ENCODE measurements at places on chromosomes 3 and 15.

GRCh38 chr3:124149771-124150170 lies 157.8 kb upstream of the ROPN1 start:
- no peak for DNase-seq

- no peak for DNase-seq
Observed at GRCh38 chr3:46102780-46103130, 75.5 kb upstream of the XCR1 start.

GRCh38 chr15:68498076-68498475 lies 66.1 kb upstream of the ITGA11 start:
- DNase-seq, result no peak

DNA sequence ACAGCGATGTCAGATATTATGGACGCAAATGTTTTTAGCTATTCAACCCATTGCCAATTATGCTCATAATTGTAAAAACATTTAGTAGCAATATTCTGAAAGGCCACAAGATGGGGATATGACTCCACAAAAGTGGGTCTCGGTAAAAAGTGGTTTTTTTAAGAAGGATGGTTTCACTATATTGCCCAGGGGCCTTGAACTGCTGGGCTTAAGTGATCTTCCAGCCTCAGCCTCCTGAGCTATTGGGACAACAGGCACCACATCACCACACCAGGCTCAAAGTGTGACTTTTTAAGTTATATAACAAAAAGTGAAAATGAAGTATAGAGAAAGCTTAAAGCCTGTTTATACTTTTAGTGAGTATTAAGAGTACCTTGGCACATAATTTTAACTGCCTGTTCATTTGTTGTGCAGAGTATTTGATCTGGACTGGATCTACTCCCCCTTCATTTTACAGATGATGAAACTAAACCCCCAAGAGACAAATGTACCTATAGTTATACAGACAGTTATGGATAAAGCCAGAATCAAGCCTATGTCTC lies 9.4 kb downstream of the NAA50 start:
- no peak for DNase-seq

GRCh38 chr3:6132684-6133432 lies 728.1 kb upstream of the GRM7 start:
- no peak for DNase-seq

DNA sequence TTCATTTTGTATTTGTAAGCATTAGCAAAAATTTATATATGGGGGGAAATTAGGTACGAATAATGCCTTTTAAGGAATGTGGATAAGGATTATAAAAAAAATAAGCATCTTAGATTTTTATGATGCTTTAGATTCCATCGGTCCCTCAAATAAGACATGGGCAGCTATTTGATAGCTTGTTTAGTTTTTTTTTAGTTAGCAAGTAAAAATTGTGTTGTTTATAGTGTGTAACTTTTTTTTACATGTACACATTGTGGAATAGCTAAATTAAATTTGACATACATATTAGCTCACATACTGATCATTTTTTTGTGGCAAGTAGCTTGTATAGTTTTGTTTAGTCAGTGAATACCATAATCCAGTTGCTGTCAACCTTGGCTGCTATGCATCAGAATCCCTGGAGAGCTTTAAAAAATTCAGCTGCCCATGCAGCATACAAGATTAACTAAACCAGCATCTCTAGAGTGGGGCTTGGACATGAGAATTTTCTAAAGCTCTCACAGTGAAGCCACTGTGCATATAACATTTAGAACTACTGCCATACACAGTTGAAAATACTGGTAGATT lies 53.9 kb downstream of the TMOD3 start:
- no peak for DNase-seq

GRCh38 chr15:49145651-49146609 lies 9.5 kb downstream of the COPS2 start:
- no peak for DNase-seq

- DNase-seq, result no peak
Observed at GRCh38 chr3:105387122-105387751, 20.5 kb downstream of the ALCAM start.

GRCh38 chr15:69068157-69068556 lies 53.7 kb downstream of the NOX5 start:
- no peak for DNase-seq

GRCh38 chr3:150090006-150090405 lies 119.3 kb upstream of the PFN2 start:
- DNase-seq, result no peak

DNA sequence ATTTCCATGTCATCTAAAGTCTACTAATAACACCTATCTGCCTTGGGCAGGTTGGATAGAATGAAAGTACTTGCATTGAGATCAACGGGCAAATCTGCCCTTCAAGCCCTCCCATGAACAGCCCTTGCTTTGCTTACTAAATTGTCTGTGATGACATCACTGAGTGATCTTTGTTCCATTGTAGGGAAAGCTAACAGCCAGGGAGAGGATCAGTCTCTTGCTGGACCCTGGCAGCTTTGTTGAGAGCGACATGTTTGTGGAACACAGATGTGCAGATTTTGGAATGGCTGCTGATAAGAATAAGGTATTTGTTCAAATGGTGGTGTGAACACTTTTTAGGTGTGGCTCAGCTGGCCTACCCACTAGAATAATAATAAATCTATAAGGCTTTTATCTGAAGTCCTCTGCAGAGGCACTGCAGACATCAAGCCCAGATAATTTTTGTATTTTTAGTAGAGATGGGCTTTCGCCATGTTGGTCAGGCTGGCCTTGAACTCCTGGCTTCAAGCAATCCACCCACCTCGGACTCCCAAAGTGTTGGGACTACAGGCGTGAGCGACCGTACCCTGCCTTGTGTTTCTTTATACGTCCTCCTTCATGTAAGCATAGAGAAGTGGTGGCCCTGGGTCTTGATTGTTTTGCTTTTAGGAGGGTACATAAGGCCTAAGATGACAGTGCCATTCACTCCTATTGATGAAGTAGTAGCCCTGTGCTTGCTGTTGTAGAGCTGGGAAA lies 5.7 kb downstream of the PCCB start:
- DNase-seq, result no peak

DNA sequence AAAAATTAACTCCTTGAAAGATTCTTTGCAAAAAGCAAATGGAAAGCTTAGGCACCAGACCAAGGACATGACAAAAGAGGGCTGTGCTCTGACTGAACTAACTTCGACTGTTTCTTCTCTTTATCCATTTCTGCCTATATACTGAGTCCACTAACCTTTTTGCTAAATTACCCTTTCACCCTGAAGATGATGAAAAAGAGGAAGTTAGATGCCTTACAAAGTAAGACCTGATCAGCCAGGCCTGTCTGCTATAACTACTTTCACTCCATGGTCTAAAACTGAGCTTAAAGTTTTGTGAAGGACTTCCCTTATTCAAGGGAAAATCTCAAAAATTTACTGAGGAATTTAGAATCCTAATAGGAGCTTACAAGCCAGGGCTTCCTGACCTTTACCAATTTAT lies 6.2 kb upstream of the IGSF10 start:
- no peak for DNase-seq

DNA sequence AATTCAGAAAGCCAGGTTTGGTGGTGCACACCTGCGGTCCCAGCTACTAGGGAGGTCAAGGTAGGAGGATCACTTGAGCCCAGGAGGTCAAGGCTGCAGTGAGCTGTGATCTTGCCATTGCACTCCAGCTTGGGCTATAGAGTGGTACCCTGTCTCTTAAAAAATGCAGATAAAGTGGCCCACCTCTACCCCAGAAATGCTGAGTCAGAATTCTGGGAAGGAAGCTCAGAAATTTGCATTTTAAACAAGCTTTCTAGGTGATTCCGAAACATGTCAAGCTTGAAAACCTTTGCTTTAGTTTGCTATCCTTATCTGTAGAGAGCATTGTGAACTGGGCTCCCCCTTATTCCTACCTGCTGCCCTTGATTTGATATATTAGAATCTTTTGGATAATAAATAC lies 7.7 kb downstream of the MED12L start:
- DNase-seq, result no peak

DNA sequence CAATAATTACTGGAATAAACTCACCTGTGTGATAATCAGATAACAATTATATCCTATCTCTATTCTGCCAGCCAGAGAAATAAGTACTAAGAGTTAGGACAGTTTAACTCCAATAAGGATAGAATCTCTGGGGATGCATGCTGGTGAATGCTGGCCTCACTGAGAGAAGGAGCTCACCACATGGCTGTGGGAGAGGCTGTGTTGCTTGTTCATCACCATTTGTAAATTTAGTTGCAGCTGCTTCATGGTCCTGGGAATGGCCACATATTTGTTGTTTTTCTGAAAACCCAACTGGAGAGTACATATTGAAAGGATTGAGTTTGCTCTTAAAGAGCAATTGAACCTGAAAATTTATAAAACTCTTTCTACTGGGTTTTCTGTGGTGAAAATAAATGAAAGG lies 207.3 kb downstream of the NECTIN3 start:
- DNase-seq, result no peak

DNA sequence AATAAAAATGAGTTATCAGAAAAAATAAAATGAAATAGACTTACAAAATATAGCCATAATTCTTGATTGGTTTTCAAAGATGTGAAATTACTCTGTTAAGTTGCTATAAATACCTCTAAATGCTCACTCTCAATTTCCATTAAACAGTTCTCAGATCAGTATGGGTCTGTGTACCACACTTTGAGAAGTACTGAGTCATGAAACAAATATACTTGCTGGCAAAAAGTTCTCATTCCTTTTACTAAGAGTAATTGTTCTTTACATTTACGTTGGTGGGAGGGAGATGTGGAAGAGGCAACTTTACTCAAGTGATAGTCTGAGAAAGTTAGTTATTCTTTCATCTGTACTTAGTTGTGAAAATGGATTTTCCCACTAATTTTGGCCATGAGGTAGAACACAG lies 96.3 kb downstream of the ZNF385D start:
- no peak for DNase-seq

GRCh38 chr3:11826628-11827265 lies 19.9 kb downstream of the TAMM41 start:
- no peak for DNase-seq

DNA sequence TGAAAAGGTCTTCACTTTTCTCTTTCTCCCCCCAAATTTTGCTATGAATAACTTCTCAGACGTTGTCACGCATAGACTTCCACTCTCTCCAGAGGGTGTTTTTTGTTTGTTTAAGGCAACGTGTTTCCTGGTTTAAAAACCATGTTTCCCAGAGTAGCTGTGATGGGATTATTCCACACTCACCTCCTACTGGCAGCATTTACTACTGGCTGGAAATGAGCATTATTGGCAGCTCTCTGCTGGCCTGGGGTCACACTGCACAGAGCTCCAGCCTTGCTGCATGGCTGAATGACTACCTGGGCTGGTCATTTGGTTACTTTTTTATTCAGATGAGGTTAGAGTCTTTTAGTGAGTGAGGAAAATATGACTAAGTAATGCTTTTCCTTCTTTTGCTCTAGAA lies 65.2 kb downstream of the RARB start:
- no peak for DNase-seq

DNA sequence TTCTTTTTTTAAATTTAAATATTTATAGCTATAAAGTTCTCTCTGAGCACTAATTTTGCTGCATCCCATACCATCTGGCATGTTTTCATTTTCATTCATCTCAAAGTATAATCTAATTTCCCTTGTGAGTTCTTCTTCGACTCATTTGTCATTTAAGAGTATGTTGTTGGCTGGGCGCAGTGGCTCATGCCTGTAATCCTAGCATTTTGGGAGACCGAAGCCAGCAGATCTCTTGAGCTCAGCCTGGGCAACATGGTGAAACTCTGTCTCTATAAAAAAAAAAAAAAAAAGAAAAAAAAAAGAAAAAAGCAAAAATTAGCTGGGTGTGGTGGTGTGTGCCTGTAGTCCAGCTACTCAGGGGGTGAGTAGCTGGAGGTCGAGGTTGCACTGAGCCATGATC lies 34.8 kb downstream of the MAP1A start:
- no peak for DNase-seq

DNA sequence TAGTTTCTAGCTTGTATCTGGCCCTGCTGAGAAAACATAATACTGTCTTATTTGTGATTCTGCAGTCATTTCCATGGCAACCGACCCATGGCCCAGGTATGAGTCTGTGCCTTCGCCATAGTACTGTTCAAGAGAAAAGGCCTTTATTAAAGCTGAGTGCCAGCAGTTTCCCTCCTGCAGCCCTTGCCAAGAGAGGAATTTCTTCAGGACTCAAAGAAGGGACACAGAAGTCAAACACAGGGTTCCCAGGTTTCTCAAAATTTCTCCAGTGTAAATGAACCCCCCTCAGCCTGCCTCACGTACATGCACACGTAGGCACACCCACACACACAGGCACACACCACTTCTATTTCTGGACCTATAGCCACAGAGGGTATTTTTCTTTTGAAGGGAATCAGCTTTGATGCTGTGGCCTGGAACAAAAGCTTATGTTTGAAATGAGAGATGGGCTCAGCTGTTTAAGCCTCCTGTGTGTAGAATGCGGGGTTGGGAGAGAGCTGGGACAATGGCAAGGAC lies 269.2 kb downstream of the PDCD6IP start:
- no peak for DNase-seq

DNA sequence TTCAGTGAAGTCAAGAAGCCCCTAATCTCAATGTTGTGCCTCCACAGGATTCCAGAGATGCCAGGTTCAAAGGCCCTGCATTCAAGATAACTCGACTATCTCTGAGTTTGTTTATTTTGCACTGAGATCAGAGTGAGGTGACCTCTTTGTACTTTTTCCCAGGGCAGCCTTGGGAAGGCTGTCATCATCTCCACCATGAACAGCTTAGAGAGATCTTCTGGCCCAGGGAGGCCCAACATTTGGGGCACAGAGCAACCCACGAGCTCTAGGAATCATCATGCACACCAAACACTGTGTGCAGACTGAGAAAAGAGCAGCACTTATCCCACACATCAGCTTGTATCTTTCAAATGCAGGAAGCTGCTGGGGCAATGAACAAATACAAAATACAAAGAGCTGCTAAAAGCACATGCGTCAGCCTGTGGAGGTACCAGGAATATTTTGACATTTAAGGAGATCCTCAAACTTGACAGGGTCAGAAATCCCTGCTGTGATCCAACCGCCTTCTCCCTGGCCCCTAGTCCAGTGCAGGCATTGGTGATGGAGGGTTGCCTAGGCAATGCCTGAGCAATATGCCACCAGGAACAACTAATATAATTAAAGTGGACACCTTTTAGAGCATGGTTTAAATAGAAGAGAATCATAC lies 33.6 kb downstream of the TRIM42 start:
- no peak for DNase-seq

DNA sequence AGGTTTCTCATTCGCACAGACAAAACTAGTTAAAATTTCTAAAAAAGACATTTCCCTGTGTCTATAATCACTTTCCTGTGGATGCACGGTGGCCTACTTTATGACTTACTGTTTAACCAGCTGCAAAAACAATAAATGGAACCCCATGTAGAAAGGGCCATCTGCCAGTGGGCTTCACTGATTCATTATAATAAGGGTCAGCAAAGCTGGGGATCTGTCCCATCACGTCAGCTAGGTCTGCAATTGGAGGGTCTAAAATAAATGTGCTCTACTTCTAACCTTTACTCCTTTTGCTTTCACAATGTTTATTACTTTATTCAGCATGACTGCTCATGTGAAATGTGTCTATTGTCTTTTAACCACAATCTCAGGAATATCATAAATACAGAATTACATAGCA lies 43.1 kb upstream of the NMD3 start:
- DNase-seq, result no peak

DNA sequence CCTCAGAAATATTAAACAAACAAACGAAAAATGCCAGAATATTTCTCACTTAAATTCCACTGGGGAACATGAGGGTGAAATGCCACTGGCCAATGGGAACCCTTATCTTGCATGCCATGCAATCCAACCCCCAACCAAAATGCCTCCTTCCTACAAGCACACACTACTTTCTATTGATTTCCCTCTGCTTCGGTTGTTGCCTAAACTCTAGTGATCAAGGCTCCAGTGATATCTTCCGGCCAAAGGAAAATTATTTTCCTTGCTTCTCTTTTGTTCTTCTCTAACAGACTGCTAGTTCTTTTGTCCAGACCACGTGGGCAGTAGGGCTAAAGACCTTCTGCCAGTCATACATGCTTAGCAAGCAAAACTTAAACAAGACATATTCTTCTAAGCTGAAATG lies 115.7 kb downstream of the TMCC1 start:
- no peak for DNase-seq
